AG08396 (cell line): ENCODE measurements at places on chromosomes 16 and 17.
A peak's percentile ranks its signal among the peaks of the same experiment; 100 is the strongest.

GRCh38 chr16:27230562-27231001 lies 27.3 kb downstream of the KDM8 start:
- DNase-seq: no peak

- DNase-seq: no peak
These were observed 27.2 kb upstream of the MLKL start for GRCh38 chr16:74727903-74728302.

GRCh38 chr17:62057696-62058095 lies 7.4 kb downstream of the MED13 start:
- no peak for DNase-seq

- peak; percentile 80 for DNase-seq
These were observed 835 bp downstream of the NME4 start for GRCh38 chr16:397736-398332.

- no peak for DNase-seq
These were observed 8.2 kb downstream of the ADCY7 start for GRCh38 chr16:50274326-50275097.
